HEK293T (cell line): ENCODE measurements at places on chromosomes 16 and 17.

GRCh38 chr16:73064212-73064993, 16.5 kb upstream of the ZFHX3 start:
- no peak for DNase-seq

- DNase-seq = no peak
Observed at GRCh38 chr16:54953461-54953860, 22.8 kb downstream of the IRX5 start.

- no peak for DNase-seq
Observed at GRCh38 chr16:64092271-64092670, 1029.6 kb downstream of the CDH11 start.

- no peak for DNase-seq
Observed at GRCh38 chr17:80565343-80566053, 20.9 kb downstream of the RPTOR start.

DNA sequence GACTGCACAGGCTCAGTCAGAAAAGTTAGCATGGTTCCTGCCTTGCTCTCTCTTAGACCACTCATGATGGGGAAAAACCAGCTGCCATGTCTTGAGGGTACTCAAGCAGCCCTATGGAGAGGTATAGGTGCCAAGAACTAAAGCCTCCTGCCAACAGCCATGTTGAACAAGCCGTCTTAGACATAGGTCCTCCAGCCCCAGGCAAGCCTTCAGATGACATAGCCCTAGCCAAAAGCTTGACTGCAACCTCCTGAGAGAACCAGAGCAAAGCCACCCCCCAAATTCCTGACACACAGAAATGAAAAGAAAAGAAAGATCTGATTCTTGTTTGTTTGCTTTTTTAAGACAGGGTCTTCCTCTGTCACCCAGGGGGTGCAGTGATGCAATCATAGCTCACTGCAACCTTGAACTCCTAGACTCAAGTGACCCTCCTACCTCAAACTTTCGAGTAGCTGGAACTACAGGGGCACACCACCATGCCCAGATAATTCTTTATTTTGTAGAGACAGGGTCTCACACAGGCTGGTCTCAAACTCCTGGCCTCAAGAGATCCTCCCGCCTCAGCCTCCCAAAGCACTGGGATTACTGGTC, 36.3 kb downstream of the CMTM3 start:
- DNase-seq = no peak

GRCh38 chr16:66824006-66824405, 6.8 kb downstream of the NAE1 start:
- DNase-seq = no peak

DNA sequence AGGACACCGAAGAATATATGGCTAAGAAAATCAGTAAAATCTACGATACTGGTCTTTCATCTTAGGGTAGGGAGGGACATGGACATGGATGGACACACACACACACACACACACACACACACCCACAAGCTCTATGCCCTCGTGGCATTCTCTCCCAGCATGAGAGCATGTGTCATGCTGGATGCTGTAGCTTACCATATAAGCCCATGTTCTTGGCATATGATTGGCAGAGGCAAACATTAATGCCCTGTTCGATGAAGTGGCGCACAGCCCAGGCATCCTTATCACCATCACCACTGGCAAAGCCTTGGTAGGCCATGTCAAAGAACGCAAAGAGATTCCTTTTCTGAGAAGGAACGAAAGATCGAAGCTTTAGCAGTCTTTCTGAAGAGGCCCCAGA, 17.6 kb downstream of the GOT2 start:
- DNase-seq = no peak

DNA sequence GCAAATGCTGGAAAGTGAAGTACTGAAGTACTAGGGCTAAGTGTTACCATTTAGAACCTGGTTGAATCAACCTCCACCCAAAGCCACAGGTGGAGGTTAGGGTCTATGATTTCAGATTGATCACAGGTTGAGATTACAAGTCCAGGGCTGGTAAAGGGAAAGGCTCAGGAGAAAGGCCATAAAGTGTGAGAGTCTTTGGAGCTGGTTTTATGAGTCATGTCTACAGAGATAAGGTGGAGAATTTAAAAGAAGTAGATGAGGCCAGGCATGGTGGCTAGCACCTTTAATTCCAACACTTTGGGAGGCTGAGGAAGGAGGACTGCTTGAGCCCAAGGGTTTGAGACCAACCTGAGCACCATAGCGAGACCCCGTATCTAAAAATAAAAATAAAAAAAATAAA, 221.7 kb upstream of the CDH11 start:
- DNase-seq = no peak

DNA sequence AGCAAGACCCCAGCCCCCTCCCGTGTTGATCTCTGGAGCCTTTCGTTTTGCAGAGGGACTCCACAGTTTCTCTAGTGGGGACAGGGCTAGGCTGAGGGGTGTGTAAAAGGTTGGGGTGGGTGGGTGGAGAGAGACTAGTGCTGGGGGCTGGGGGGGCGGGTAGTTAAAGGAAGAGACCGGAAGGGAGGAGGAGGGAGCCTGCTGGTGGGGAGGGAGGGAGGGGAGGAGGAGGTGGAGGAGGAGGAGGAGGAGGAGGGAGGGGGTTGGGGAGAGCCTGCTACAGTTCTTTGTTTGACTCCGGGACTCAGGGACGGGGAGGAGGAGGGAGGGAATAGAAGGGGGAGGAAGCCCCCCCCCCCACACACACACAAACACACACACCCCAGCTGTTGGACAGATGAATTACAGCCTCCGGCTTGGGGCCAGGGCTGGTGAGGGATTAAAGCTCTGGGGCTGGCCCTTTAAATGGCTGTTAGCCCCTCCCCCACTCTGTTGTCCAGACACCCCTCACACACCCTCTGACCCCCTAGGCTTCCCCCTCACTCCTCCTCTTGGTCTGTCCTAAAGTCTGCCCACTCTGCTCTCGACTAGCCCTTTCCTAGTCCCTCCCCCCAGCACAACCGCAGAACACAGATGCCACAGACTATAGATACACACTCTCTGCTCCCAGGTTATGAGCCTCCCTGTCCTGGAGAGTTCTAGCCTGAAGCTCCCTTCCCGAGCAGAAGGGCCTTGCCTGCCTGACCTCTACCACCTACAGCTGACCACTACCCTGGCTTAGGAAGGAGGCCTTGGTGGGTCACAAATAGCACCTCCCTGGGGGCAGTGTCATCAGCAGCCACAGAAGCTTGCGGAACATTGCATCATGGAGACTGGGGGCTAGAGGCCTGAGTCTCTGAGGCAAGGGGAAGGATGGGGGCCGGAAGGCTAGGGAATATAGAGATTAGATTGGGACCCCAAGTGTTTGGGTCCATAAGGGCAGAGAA, 4.4 kb downstream of the KDM6B start:
- no peak for DNase-seq

DNA sequence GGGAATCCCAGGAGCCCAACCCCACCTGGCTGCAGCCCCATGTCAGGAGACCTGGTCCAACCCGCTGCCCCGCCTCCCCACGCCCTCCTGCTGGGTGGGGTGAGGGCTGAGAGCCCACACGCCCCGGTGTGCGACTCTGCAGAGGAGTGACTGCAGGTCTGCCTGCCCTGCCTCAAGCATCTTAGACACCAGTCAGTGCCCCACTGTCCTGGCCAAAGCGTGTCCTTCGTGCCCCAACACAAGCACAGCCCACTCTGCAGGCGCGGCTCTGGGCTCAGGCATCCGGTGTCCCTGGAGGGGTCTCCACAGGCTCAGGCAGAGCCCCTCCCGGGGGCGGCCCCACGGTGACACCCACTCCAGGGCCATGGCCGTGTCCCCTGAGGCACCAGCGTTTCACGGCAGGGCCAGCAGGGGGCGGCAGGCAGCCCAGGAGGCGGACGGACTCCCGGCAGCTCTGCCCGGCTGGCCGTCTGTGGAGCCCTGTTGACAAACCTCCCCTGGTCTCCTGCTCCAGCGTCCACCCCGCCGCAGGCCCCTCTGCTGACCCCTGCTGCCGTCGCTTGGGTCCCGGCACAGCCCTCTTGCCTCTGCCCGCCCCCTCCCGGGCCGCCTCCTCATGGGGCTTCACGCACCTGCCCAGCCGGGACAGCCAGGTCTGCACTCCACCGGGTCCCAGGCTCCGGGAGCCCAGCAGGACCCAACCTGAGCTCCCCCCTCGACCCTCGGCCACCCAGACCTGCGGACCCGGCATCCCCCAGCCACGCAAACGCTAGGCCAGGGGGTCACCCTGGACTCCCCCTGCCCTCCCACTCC, 8.6 kb upstream of the UBE2I start:
- peak; percentile 89 for DNase-seq

GRCh38 chr17:9729735-9730420, 61.5 kb downstream of the DHRS7C start:
- DNase-seq = no peak

GRCh38 chr17:37737971-37738370, 6.9 kb downstream of the HNF1B start:
- no peak for DNase-seq

DNA sequence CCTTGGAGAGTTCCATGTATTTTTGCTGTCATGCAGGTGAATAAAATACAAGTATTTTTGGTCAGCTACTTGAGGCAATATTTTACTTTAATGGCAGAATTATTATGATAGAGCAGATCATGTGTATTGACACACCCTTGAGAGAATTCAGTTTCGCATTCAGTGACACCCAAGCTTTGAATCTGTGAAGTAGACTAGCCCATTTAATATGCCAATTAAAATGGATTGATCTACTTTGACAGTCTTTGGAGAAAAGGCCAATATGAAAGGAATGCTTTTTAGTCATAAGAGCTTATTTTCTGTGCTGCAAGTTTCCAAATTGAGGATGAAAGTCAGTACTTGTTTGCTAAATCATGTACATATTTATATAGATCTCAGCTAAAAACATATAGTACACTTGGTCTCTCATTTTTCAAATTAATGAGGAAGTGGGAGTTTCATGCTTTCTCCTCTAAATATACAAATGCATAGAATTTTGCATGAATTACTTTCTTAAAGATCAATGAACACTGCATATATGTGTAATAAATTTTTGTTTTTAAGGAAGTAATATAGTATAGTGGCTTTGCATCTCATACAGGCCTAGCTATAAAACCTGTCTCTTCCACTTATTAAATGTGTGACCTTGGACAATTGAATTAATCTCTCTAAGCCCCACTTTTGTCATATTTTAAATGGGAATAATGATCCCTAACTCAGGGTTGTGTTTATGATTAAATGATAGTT, 161.5 kb downstream of the PHKB start:
- no peak for DNase-seq

GRCh38 chr16:2337431-2338296, 2.9 kb downstream of the ABCA3 start:
- no peak for DNase-seq

DNA sequence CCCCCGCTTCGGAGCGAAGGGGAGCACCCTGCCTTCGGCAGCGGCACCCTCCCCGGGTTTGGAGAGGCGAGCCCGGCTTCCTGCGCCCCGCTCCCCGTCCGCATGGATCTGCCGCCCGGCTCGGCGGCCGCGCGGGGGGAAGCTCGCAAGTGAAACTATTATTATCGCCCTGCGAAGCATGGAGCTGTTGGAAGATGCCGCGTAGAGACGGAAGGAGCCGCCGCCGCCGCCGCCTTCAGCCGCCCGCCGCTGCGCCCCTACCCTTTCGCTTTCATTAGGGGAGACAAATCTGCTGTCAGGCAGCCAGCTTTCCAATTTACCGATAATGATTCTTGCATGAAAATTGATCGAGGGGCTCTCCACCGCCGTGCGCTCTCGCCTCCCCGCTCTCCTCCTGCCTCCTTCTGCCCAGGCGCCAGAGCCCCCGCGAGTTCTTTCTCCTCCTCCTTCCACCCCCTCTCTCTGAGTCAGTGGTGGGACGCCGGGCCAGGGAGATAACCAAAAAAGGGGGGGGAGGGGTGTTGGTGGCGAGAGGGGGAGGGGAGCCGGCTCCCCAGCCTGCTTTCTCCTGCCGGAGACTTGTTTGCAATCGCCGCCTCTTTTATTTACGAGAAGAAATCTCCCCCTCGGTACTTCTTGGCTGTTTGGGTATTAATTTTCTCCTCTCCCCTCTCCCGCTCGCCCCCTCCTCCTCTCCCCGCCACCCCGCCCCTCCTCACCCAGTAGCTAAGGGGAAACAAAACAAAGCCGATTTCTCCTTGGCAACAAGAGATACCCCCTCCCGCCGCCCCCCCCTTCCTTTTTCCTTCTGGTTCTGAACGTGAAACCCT, 58.0 kb upstream of the GSE1 start:
- DNase-seq = peak; percentile 48

DNA sequence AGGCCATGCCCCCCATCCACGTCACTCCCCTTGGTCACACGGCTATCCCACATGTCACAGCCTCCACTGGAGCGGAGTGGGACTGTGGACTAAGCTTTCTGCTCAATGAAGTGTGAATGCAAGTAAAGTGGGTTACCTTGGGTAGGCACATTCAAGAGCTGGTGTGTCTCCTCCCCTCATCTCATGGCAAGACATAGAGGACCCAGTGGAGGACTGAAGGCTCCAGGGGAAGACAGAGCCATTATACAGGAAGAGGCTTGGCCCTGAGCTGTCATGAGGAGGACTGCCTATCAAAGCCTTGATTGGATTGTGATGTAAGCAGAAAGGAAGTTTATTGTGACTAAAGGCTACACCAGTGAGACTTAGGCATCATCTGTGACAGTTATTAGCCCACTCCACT, 129.2 kb upstream of the CCL2 start:
- no peak for DNase-seq

GRCh38 chr17:32288615-32289014, 23.0 kb downstream of the RHBDL3 start:
- DNase-seq = no peak

GRCh38 chr17:67293251-67294203, 48.5 kb upstream of the HELZ start:
- peak; percentile 74 for DNase-seq
